ENCODE measurements at places on chromosomes 13 and 19.

DNA sequence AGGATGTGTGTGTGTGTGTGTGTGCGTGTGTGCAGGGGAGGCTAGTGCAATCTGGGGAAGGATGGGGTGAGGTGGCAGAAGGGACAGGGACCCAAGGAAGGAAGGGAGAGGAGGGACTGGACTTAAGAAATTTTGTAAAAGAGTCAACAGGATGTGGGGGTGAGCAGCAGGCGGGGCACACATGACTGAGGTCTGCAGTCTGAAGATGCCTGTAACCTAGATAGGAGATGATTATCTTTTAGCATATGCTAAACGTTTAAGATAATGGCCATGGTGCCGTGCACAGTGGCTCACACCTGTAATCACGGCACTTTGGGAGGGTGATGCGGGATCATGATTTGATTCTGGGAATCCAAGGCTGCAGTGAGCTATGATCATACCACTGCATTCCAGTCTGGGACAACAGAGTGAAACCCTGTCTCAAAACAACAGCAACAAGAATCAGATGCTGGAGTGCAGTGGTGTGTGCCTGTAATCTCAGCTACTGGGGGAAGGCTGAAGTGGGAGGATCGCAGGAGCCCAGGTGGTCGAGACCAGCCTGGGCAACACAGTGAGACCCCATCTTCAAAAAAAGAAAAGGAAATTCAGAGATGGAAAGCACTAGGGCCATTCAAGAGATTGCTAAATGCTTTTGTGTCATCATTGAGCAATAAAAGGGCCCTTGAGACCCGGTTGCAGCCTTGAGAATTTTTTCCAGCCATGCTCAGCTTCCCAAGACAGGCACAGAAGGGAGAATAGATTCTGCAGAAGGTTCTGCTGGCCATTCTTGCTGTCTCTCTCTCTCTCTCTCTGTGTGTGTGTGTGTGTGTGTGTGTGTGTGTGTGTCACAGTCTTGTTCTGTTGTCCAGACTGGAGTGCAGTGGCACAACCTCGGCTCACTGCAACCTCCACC is 3.8 kb upstream of the ZNF414 start:
- no peak for DNase-seq

- no peak for DNase-seq
Measured at GRCh38 chr13:77714119-77714755, 16.8 kb downstream of the SLAIN1 start.

- DNase-seq, result no peak
Measured at GRCh38 chr13:59543418-59543817, 620.3 kb downstream of the DIAPH3 start.

GRCh38 chr19:6613711-6614110 is 22.8 kb upstream of the CD70 start:
- DNase-seq, result no peak

GRCh38 chr19:46279177-46279576 is 17.7 kb upstream of the HIF3A start:
- no peak for DNase-seq

DNA sequence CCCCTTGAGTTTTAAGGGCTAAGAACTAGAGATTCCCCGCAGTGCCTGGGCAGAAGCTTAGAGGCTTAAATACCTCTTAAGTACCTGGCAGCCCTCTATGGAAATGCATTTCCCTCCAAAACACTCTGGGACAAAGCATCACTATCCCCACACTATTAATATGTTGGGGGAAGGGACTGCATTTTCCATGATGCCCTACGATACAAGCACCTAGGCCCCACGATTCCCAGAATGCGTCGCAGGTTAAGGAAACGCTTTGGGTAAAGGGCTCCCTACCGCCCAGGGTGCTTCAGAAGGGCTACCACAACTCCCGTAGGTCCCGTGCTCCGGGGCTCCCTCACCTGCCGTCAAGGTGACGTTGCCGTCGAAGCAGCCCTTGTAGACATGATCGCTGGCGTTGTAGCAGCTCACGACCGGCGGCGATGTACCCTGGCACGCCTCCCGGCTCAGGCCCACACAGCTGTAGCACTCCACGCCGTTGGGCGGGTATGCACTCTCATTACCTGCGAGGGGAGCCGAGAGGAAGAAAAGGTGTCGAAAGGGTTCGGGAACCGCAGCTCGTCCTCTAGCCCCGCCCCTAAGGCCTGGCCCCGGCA is 2.5 kb downstream of the LYPD3 start:
- no peak for DNase-seq

GRCh38 chr19:32971012-32971595 is 654 bp downstream of the CEP89 start:
- DNase-seq, result no peak

DNA sequence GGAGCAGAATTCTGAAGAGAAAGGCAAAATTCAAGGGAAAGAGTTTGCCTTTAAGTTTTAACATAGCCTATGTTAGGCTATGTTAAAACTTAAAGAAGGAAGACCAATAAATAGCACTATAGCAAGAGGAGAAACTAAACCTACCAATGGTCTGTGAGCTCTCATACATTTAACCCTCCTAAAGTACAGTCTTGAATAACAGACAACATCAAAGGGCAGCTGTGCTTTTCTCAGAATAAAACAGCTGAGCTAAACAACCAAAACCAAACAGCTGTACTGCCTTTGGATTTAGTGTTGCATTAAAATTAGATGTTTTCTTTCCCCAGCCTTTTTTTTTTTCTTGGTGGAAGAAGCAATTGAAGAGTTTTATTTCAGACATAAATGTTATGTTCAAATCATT is 34.0 kb downstream of the KLF5 start:
- no peak for DNase-seq

GRCh38 chr13:36344173-36344572 is 2.0 kb downstream of the SPART start:
- no peak for DNase-seq

- no peak for DNase-seq
Measured at GRCh38 chr13:62433660-62434059, 1018.0 kb upstream of the PCDH20 start.

- DNase-seq, result no peak
Measured at GRCh38 chr13:73429701-73430100, 370.9 kb downstream of the KLF5 start.

DNA sequence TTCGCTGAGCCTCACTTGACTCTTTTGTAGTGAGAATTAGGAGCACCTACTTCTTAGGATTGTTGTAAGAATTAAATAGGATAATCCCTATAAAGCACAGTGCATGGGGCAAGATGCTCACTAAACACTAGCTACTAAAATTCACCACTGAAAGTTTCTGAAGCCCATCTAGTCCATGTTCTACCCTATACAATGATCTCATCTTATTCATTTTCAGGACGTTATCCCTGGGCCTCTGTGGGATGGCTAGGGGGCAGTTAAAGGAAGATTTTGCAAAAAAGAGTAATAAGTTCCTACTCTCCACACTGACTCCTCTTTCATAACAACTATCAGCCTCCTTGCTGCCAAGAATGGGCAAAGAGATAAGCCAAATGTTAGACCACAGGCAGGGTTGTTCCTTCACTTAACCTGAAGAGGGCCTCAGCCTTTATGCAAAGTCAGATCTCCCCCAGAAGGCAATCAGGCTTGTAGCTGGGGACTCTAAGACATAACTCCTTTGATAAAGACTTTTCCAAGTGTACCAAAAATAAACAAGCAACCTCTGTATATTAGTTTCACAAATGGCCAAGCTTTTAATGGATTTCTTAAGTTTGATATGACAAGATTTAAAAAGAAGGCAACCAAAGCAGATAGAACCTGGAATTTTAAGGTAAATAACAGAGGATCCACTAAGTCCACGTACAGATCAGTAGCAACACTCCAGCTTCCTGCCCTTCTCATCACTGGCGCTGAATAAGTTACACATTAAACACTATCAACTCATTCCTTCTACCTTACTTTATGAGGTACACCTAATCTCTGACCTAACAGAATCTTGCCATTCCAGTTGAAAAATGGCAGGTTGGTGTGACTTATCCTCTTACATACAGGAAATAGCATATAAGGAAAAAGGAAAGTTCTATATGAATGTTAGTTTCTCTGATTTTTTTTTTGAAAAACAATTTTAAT is 44.4 kb downstream of the ELF1 start:
- DNase-seq, result peak; percentile 36

DNA sequence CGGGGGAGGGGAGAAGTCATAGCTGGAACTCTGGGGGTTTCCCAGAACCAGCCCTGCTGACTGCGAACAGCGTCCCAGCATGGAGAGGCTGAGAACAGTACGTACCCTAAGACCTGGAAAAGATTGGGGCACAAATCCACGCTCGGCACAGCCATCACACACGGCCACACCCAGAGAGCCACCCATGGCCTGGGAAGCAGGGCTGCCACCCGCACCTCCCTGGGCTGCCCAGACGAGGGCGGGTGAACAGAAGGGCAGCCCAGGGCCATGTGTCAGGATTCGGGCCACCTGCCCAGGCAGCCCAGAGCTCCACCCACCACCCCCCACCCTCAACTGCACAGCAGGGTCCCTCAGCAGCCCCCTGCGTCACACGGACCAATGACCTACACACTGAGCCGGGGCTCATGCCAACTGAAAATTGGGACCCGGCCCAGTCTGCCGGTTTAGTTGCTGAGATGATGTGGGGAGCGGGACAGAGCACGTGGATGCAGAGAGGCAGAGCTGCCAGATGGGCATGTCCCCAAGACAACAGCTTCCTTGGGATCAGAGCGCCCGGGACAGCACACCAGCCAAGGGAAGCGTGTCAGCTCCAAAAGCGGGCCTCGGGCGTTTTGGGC is 8.5 kb downstream of the UBXN6 start:
- DNase-seq, result peak; percentile 85

GRCh38 chr13:77065461-77066147 is 38.6 kb upstream of the FBXL3 start:
- no peak for DNase-seq

- DNase-seq, result no peak
Measured at GRCh38 chr13:105412171-105412570, 1123.3 kb downstream of the EFNB2 start.

- no peak for DNase-seq
Measured at GRCh38 chr13:93851236-93851635, 624.6 kb downstream of the GPC6 start.

DNA sequence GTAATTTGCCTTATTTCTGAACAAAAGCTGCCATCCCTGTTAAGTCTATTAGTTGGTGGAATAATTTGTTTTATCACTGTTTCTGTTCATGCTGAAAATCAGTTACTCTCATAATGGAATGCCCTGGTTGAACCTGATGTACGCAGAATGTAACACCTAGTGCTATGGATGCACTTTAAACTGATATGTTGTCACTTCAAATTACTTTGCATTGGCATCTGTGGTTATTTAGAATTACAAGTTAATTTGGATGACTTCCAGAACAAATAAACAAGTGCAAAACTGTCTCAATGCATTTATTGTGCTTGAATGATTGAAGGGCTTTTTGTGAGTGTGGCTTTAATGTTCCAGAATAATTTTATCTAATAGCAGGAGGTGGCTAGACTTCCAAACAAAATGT is 368.2 kb upstream of the SLITRK5 start:
- no peak for DNase-seq

DNA sequence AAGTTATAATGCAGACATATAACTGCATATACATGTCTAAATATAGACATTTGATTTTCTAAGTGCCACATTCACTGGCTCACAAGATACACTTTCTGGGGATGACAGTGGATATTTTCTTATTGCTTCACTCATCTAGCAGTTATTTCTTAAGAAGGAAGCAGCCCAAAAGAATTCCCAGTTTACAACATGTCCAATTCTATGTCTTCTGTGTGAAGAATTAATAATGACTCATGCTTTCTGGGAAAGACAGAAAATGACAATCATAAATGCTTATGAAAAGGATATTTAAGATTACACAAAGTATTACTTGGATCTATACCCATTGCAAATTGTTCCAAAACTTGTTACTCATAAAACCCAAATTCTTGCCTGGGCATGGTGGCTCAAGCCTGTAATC is 543.4 kb downstream of the SUCLA2 start:
- no peak for DNase-seq

GRCh38 chr13:26831336-26831908 is 70.8 kb upstream of the GPR12 start:
- DNase-seq, result no peak

GRCh38 chr13:92179223-92179622 is 780.8 kb downstream of the GPC5 start:
- no peak for DNase-seq

DNA sequence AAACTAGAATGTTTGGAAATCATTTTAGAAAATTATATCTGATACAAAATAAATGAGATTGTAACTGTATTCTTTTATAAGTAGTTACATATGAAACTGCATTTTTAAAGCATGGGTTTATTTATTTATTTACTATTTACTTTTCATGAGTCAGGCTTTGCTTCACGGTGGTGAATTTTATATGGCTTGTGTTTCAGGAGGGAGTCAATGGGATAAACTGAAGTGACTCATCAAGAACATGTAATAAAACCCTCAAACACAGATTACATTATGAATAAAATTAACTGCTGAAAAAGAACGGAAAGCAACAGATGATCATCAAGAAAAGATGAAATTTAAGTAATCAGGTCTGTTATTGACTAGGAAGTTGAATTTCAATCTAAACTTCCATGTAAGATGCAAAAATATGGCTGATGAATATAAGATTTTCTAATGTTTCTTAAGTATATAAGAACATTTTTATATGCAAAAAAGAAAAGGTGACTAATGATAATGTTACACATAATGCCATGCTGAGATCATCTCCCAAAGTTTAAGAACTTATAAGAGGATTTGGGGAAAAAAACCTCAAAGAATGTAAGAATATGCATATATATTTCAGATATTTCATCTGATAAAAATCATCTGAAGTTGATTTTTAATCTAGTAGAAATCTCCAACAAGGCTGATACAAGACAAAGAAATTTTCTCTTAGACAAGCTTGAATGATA is 383.6 kb downstream of the SLITRK1 start:
- no peak for DNase-seq

- DNase-seq, result no peak
Measured at GRCh38 chr19:32671883-32672593, 2.9 kb downstream of the ANKRD27 start.

- DNase-seq, result peak; percentile 28
Measured at GRCh38 chr19:49997709-49998108, 27.5 kb downstream of the VRK3 start.

DNA sequence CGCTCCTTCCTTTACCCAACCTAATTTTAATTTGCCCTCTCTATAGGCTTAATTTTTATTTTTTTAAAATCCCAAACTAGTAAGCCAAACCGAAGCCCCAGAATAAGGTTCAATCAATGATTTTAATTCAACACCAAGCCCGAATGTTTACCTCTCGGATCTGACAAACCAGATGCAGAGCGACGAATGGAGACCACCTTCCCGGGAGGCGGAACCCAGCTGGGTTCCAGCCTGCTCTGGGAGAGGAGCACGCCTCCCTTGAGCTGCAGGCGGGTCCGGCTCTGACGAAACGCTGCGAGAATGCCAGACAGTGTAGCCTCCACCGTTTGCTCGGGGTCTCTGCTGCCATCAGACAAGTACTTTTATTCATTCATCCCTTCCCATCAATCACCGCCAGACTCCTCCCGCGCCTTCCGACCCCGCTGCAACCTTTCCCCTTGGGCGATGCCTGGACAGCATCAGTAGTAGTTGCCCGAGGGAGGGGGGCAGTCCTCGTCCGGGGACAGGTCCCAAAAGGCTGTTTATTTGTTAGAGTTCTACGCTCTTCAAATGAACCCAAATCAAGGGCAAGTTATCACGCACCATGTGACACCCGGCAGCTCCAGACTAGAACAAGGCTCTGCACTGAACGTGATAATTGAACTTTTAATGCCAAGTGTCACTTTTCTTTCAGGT is 752 bp upstream of the EDNRB start:
- DNase-seq, result peak; percentile 36
